ENCODE measurements at places on chromosomes 16 and 17.

DNA sequence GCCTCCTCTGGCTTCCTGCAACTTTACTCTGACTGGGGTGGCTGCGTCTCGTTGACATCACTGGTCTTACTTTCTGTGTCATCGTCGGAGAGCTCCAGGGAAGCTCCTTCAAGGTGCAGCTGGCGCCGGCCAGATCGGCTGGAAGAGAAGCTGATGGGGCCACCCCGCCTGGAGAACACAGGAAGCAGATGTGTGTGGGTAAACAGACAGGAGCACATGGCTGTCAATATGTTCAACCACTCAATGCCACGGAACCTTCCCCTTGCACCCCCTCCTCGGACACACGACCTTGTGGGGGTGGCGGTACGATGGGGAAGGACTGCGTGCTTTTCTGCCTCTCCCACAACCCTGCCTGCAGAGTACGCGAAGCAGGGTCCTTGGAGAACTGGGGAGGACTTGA is 40.1 kb downstream of the NDEL1 start:
- DNase-seq, result no peak

DNA sequence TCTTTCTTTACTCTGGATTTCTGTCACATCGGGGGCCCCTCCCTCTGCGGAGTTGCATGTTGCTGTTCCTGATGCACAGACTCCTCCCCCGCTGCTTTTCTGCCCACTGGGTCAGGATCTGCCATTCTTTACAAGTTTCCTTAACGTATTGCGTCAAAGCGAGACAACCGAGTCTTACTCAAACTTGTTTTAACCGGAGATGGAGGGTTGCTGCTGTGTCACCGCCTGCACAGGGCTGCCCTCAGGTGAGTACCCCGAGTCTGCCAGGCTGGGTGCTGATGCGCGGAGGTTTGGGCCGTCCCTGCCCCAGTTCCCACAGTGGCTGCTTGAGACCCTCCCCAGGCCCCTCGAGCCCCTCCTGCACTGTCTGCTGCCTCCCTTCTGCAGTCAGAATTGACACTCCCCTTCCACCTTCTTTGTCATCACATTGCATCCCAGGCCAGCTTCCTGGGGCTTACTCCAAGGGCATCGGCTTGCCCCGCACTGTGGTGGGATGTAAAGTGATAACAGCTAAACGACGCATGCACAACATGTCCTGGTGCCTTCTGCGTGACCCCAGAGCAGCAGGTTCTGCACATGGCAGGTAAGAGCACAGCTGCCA is 19.3 kb downstream of the CARHSP1 start:
- DNase-seq, result no peak

DNA sequence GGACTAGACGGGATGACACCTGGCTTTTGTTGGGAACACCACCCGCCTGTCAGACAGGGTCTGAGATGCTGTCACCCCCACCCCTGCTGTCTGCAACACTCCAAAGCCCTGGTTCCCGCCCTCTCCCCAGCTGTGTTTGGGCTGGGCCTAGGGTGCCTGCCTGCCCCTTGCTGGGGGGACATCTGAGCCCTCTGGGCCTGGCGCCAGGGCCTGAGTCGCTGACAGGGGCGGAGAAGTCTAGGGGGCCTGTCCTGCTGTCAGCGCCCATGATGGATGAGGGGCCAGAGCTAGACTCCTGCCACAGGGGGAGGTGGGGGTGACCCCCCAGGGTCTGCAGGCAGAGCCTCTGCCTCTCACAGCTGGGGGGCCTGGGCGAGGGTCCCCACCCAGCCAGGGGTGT is 7.6 kb upstream of the PKMYT1 start:
- DNase-seq, result no peak

- DNase-seq, result no peak
These were observed 12.4 kb upstream of the SUPT4H1 start for GRCh38 chr17:58364270-58364942.

DNA sequence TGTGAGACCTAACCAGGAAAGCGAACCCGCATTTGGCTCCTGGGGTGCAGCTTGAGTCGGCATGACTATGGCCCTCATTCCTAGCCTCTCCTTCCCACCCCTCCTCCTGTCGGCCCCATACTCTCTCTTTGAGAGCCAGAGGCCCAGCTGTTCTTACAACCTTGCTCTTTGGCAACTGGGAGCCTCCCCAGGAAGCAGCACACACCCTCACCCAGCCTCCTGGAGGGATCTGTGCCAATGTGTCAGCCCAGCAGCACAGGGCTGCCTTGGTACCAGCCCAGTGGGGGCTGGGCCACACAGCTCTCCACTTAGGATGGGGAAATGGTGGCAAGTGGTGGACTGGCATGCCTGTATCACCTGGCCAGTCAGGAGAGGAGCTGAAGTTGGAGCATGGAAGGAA is 70.3 kb upstream of the LGALS9 start:
- no peak for DNase-seq

DNA sequence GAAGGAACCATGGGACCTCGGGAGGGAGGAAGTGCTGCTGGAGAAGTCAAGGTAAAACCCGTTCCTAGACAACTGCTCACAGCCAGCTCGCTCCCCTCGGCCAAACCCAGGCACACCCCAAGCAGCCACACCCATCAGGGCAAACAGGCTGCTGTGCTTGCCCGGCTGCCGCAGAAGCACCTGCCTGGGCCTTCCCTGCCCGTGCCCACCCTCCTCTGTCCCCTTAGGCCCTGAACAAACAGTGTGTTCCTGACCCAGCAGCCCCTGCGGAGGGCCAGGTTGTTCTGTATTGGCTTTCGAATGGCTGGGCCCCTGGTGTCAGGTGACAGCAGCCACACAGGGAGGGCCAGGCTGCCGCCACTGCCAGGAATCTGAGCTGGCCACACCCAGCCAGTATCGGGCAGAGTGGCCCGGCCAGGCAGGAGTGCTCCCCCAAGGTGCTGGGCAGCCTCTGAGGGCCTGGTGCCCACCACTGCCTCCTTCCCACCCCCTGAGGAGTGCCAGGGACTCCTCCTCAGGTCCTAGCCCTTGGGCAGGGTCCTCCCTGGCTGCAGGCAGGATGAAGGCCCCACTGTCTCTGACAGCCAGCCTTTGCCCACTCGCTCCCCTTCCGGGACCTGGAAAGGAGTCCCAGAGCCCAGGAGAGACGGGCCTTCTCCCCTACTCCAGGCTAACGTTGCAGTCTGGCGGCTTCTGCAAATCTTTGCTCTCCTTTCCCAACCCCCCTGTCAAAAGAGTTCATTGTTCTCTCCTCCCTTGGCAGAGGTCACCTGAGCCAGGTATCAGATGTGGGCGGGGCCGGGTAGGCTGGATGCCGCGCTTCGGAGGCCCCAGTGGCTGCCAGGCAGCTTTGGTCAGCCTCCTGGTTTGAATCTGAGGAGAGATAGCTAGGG is 24.0 kb downstream of the LLGL2 start:
- DNase-seq, result no peak

- DNase-seq, result no peak
These were observed 118.9 kb upstream of the PIRT start for GRCh38 chr17:10956821-10957220.

GRCh38 chr17:77496401-77496801 is 355.6 kb downstream of the SEC14L1 start:
- no peak for DNase-seq

- no peak for DNase-seq
These were observed 140.4 kb upstream of the GNAO1 start for GRCh38 chr16:56050916-56051315.

DNA sequence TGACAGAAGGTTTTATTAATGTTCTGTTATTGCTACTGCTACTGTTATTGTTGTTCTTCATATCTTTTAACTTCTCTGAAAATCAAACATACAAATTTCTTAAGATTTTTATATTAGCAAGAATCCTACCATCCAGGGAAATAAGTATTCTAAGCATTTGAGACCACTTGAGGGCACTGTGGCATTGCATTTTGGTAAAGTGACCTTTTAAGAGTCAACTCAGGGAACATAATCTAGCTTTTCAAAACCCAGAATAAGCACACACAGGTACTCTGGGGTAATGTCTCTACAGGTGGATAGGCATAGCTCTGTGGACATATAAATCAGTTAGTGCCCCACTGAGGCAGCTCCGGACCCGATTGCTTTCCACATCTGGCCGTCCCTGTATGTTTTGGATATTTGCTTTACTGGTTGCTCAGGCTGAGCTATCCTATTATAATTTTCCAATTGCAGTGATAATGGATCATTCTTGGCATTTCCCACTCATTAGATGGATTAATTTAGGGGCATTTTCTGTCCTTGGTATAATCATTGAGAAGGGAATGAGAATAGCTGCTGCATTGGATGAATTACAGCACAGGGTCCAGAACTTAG is 1425.1 kb upstream of the CDH8 start:
- DNase-seq, result no peak

GRCh38 chr16:56614549-56614991 is 6.2 kb downstream of the MT2A start:
- DNase-seq, result no peak

DNA sequence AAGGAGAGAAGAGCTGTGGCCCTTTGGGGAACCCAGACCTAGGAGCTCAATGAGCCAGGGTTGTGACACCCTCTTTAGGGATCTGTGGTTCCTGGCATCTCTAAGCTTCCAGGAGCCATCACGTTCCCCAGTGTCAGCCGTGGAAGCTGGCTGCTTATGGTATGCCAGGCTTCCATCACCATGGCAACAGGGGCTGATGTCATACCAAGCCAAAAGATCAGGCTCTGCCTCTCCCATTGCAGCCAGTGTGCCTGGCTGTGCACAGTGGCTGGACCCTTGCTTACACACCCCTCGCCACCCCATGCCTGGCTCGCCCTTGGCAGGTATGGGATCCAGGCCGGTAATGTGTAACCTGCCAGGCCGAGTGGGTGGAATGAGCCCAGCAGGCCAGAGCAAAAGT is 91.1 kb downstream of the SSH2 start:
- no peak for DNase-seq

GRCh38 chr16:31529108-31529936 is 1.6 kb downstream of the AHSP start:
- no peak for DNase-seq

GRCh38 chr16:56245197-56245596 is 53.9 kb downstream of the GNAO1 start:
- DNase-seq, result no peak

DNA sequence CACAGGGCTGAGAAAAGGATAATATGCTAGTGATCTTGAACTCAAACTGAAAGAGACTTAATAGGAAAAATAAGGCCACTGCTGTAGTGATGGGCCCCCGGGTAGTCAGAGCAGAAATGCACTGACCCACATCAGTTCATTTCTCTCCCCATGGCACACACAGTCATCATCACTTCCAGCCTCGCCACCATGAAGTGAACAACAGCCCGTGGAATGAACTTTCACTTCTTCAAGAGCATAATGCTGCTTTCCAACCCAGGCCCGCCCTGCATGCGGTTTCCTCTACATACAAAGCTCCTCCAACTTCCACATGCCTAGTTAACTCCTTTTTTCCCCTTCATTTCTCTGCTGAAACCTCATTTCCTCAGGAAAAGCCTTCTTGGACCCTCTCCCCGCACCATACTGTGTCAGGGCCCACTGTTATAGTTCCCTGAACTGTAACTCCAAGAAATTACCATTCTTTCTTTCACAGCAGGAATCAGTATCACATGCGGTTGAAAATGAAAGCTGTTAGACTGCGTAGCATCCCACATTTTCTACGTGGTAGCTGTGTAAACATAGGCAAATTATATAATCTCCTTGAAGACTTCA is 65.8 kb upstream of the SMIM36 start:
- DNase-seq, result no peak

DNA sequence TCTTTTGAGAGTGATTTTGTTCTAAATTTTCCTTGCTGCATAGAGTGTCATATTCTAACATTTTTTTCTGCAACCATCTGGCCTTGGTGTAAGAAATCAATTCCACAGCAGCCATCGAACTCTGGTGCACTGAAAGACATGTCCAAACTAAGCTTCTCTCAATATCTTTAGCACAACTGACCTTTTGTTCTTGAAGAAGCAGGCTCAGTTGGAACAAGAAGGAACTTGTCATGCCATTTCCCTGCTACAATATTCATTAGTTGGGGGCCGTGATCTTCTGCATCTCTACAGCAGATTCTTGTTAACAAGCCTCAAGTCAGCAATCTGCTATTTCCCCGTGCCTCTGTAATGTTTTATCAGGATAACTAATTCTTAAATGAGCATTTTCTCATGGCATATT is 1305.6 kb downstream of the CDH11 start:
- no peak for DNase-seq

DNA sequence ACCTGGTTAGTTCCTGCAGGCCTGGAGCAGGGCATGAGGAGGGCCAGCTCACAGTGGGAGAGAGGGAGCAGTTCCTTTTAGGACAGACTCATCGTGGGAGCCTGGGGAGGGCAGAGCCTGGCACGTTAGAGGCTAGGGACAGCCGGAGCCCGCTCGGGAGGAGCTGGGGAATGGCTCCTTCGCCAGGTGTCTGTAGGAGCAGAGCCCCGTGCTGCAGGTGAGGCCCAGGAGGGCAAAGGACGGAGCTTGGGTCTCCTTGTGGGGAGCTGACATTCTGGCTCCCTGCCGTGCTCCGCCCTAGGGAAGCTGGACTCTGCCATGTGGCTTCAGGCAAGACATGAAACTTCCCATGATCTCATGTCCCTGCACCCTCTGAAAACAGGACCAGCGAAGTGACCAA is 18.7 kb upstream of the MTSS2 start:
- DNase-seq, result no peak

DNA sequence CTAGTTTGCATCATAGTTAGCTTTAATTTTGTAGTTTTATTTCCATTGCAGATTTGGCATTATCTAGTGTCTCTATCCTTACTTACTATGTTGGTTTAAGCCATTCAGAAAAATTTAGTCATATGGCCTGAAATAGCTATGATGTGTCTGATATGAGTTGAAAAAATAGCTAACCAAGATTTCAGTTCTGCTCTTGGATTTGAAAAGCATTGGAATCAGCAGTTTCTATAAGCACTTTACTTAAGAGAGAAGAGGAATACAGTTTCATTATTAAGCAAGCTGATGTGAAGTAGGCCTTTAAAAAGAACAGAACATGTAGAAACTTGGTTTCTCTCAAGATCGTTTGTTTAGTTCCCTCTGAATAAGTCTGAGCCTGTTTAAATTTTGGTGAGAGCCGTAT is 25.9 kb downstream of the LPCAT2 start:
- DNase-seq, result no peak

GRCh38 chr17:78166416-78166815 is 2.0 kb upstream of the SYNGR2 start:
- no peak for DNase-seq

- DNase-seq, result no peak
These were observed 212.6 kb upstream of the GSE1 start for GRCh38 chr16:85400305-85401205.

DNA sequence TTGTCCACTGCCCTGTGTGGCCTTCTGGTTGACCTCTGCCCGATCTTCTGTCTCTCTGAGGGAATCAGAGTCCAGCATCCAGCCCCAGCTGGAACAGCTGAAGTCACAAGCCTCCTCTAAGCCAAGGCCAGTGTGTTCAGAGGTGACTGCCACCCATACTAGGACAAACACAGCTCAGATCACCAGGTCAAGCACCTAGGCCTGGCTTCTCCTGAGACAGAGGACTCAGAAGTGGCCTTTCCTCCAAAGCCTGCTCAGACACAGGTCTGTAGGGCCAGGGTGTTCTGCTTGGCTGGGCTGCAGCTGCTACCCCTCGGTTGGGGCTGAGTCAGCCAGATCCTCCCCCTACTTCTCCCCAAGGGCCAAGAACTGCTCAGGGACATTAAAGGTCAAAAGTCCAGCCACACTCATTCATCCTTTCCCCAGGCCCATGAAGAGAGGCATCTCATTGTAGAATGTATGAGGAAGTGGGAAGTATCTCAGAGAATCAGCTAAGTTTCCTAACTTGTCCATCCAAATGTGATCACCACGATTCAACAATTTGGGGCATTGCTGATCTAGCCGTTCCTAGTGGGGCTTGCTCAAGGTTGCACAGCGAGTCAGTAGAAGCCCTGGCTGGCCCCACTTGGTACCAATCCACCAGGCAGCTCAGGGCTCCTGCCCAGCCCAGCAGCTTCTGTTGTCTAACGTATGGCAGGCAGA is 7.6 kb downstream of the SLC46A1 start:
- no peak for DNase-seq

GRCh38 chr17:30939051-30939689 is 17.4 kb downstream of the ADAP2 start:
- no peak for DNase-seq

All from stimulated activated naive CD4-positive, alpha-beta T cell (primary cell).